ENCODE measurements at places on chromosomes 12 and 14.

- no peak for DNase-seq
These were observed 242.0 kb upstream of the DAAM1 start for GRCh38 chr14:58946431-58946830.

DNA sequence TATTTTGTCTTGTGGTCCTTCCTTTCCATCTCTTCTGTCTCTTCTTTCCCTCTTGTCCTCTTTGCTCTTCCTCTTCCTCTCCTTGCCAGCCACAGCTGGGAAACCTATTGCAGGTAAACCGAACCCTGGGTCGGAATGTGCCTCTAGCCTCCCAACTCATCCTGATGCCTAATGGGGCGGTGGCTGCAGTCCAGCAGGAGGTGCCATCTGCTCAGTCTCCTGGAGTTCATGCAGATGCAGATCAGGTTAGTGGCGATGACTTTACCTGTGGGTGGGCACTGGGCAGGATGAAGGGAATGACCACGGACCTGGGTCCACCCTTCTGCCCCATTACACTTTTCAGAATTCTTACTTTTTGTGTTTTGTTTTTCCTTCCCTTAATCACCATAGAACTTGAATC is 8.2 kb downstream of the PHC1 start:
- no peak for DNase-seq

DNA sequence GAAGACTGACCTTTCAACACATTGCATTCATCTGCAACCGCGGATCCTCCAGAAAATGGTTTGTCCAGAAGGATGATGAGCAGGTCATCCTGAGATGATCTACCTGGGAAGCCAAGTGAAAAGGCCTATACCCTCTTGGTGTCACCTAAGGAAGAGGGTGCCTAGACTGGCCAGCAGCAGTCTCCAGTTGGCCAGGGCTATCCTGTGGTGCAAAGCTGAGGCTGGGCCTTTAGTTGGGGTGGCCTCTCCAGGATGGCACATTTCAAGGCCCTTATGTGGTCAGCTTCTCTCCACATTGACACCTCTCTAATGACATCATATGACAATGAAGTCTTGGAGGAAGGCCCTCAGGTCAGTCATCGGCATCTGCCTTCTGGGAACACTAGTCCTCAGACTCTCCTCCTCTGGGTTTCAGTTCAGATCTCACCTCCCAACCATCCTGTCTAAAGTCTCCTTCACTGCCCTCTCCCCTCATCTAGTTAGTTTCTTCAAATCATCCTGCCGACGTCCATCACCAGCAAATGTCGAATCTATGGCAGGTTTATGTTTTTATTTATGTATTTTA is 3.3 kb upstream of the SLC22A17 start:
- DNase-seq: no peak

DNA sequence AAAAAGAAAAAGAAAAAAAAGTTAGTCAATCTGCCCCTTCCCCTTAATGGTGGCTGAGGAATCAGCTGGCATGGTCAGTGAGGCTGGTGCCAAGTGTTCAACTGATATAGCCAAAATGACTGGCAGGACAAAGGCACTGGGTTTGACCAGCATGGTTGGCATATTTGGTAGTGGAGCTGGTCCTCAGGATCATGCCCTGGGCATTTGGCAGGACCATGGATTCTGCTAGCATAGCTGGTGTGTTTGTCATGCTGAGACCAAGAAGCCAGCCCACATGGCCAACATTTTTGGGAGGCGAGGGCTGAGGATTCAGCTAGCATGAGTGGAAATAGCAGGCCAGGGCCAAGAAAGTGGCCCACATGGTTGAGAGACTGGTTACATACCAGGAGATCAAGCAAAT is 136.5 kb downstream of the FBXL14 start:
- DNase-seq: no peak

- DNase-seq: peak; percentile 57
These were observed 8.9 kb upstream of the FOXN3 start for GRCh38 chr14:89425931-89426330.

GRCh38 chr14:104794099-104794498 is 1.4 kb downstream of the AKT1 start:
- DNase-seq: peak; percentile 34
